ENCODE measurements at places on chromosomes 6 and 20. TPM values are rescaled to one million over a fixed set of nuclear protein-coding genes. Genes with fewer than 3 reads are reported as not detected.

Gene CCM2L
- total RNA-seq = 4.7 TPM

Gene SPATA25
- 2.6 TPM for total RNA-seq

Gene BANF2
- not detected for total RNA-seq

Gene CALHM6
- total RNA-seq = 8.9 TPM

Gene BPIFB3
- total RNA-seq = not detected

Gene EEF1A1
- total RNA-seq = 25,587 TPM

Gene CEP85L
- 42.3 TPM for total RNA-seq

Gene ECT2L
- total RNA-seq = under 0.01 TPM

Gene CTCFL
- not detected for total RNA-seq

Gene PDE10A
- total RNA-seq = 11.0 TPM

Gene PRSS35
- total RNA-seq = 29.7 TPM

Gene DEFB124
- total RNA-seq = not detected

Measured in skeletal muscle tissue (tissue), 5 donors.